ENCODE measurements at places on chromosomes 6 and 20. TPM values are rescaled to one million over a fixed set of nuclear protein-coding genes. Genes with fewer than 3 reads are reported as not detected.

Gene ZNF165
- polyA plus RNA-seq: 1.9 TPM

- H3K4me3 ChIP-seq: no peak overlapping the region
- H3K27ac ChIP-seq: no peak overlapping the region
- no peaks in the 10 kb centered on the region for H3K36me3 ChIP-seq
- DNase-seq: no peak
Observed at GRCh38 chr6:132187816-132188215, 213.5 kb downstream of the MOXD1 start.

DNA sequence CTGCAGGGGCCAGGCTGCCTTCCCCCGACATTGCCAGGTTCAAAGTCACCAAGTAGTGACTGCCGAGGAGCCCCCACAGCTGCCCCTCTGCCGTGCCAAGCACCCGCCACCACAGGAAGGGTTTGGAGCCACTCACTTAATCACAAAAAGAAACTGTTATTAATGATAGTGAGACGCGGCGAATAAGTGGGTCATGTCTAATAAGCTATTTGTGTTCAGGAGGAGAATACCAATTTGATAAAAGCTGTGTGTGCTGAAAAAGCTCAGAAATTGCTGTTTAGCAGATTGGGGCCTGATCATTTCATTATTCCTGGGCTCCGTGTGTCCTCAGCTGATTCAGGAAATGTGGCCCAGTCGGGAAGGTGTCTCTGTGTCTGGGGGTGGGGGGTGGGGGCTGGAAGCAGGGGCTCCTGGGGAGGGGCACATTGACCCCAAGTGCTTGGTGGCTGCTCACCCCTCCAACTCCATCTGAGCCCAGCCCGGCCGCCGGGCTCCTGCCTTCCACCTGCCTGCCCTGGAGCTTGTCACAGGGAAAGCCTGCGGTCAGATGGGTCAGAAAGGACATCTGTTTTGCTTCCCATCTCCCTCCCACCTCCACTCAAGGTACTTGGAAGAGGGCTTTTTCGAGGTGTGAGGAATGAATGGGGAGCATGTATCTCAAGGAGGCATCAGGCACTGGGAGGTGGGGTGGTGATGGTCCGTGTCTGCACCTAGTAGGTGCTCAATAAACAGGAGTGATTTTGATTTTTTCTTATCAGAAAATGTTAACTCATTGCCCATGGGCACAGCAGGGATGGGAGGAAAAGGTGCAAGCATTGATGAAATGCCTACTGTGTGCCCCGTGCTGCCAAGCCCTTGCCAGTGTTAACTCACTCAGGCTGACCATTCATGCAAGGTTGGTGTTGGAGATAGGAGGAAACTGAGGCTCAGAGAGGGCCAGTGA lies 3.0 kb downstream of the VSTM2L start:
- no peak for DNase-seq
- H3K4me1 ChIP-seq: peaks cover 84% of the 10 kb centered on the region
- H3K27ac ChIP-seq: no peak overlapping the region

DNA sequence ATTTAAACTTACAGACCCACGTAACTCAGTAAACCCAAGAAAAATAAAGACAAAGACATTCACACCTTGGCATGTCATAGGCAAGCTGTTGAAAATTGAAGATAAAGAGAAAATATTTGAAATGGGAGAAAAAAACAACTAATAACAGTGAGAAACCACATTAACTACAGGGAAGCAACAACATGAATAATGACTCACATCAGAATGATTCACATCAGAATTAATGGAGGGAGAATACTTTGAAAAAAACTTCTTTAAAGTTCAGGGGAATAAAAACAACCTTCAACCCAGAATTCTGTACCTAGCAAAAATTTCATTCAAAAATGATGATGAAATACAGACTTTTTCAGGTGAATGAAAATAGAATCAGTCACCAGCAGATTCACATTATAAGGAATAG lies 32.9 kb upstream of the SLC22A3 start:
- no peak overlapping the region for H3K4me3 ChIP-seq
- DNase-seq: no peak
- no peaks in the 10 kb centered on the region for H3K36me3 ChIP-seq
- no peaks in the 10 kb centered on the region for H3K4me1 ChIP-seq
- H3K27ac ChIP-seq: no peak overlapping the region

GRCh38 chr6:119426619-119427018 lies 77.1 kb upstream of the MAN1A1 start:
- DNase-seq: no peak
- no peaks in the 10 kb centered on the region for H3K27me3 ChIP-seq
- H3K36me3 ChIP-seq: no peaks in the 10 kb centered on the region
- no peak overlapping the region for H3K27ac ChIP-seq
- no peaks in the 10 kb centered on the region for H3K4me1 ChIP-seq

GRCh38 chr6:69285054-69285453 lies 511.8 kb downstream of the LMBRD1 start:
- no peak for DNase-seq
- H3K4me3 ChIP-seq: no peak overlapping the region
- no peak overlapping the region for H3K27ac ChIP-seq
- no peaks in the 10 kb centered on the region for H3K27me3 ChIP-seq
- H3K36me3 ChIP-seq: no peaks in the 10 kb centered on the region

GRCh38 chr6:139944131-139944530 lies 569.7 kb upstream of the CITED2 start:
- no peak overlapping the region for H3K27ac ChIP-seq
- no peaks in the 10 kb centered on the region for H3K27me3 ChIP-seq
- DNase-seq: no peak
- no peaks in the 10 kb centered on the region for H3K4me1 ChIP-seq
- no peaks in the 10 kb centered on the region for H3K36me3 ChIP-seq

GRCh38 chr20:59010321-59010994 lies 3.4 kb upstream of the CTSZ start:
- H3K36me3 ChIP-seq: peaks cover 8% of the 10 kb centered on the region
- peaks cover 2% of the 10 kb centered on the region for H3K27me3 ChIP-seq
- H3K4me1 ChIP-seq: peaks cover 31% of the 10 kb centered on the region
- H3K4me3 ChIP-seq: no peak overlapping the region
- no peak overlapping the region for H3K27ac ChIP-seq

DNA sequence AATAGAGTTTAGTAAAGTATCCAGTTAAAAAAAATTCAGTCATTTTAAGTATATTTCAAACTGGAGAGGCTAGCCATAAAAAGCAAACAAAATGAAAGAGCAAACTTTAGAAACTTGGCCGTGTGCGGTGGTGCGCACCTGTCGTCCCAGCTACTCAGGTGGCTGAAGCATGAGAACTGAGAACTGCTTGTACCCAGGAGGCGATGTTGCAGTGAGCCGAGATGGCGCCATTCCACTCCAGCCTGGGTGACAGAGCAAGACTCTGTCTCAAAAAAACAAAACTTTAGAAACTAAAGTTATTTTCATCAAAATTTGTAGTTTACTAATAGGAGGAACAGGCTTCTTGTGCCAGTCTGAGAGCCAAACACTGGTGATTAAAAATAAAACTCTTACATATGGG lies 100.2 kb upstream of the POPDC3 start:
- H3K4me3 ChIP-seq: no peak overlapping the region
- peaks cover 10% of the 10 kb centered on the region for H3K36me3 ChIP-seq
- no peak overlapping the region for H3K27ac ChIP-seq
- no peaks in the 10 kb centered on the region for H3K27me3 ChIP-seq
- peaks cover 2% of the 10 kb centered on the region for H3K4me1 ChIP-seq

Data from spinal cord (tissue), 10 donors.